GM12878 (cell line): ENCODE measurements at places on chromosomes 4 and X.

DNA sequence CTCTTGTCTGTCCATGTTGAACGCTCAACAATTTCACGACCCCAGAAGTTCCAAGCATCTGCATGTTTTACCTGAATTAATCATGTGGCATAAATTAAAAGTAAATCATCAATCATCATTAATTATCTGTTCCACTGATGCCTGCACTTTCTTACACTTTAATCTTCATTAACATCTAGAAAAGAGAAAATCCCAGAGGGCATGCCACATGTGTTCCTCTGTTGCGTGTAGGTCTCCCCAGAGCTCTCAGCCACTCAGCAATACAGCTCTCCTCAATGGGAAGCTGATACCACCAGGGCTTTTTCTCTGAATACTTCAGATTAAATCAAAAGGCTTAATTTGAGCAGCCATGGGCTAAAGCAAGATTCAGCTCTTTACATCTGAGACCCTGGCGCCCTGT, 722.4 kb upstream of the TENM3 start:
- DNase-seq: no peak

DNA sequence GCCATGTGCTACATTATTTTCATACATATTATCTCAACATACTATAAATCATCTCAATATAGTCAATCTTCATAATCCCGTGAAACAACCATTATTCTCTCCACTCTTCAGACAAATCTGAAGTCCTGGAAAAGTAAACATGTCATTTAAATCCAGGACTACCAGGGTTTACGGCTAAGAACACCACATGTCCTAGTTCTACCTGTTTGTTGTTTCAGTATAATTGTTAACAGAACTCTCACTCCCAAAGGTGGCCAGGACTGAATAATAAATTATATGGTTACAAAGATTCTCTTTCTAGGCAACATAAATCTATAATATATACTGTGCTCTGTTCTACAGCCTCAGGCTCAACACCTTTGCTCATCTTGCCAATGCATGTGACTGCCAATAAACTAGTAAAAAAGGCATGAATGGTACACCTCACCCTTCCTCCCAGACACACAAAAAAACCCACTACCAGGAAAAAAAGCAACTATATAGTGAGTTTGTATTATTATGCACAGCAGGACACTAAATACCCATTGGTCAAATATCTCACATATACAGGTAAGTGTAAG, 20.1 kb downstream of the EIF4E start:
- DNase-seq: no peak

DNA sequence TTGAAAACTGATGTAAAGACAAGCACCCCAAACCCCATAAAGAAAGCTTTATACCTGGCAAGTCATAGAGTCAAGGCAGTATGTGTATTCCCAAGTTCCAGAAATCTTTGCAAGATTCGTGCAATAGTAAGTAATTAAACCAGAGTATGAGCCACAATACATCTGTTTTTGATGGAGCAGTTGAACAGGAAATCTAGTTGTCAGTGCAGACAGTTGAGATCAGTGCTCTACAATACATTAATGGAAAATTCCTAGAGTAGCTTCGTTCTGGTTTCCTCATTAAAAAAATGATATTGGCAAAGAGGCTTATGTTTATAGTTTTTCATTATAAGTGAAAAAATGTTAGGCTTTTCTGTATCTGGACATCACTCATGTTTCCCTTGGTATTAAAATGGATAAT, 575.3 kb downstream of the TRIML1 start:
- DNase-seq: no peak

DNA sequence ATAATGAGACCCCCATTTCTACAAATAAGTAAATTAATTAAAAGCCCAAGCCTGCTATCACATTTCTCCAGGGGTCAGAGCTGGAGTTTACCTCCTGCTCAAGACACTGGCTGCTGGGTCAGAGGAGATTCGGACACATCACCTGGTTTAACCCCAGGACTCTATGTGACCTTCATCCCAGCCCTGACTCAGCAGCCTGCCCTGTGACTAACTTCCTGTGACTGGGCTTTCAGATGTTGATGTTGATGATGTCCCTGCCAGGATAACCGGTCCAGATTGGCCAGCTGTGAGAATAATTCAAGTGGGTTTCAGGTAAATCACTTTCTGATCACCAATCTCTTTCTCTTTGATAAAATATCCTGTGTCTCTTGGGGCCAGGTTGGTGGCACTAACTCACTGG, 102.4 kb upstream of the MAML3 start:
- no peak for DNase-seq

GRCh38 chr4:88040707-88041106, 33.3 kb downstream of the PKD2 start:
- DNase-seq: no peak

DNA sequence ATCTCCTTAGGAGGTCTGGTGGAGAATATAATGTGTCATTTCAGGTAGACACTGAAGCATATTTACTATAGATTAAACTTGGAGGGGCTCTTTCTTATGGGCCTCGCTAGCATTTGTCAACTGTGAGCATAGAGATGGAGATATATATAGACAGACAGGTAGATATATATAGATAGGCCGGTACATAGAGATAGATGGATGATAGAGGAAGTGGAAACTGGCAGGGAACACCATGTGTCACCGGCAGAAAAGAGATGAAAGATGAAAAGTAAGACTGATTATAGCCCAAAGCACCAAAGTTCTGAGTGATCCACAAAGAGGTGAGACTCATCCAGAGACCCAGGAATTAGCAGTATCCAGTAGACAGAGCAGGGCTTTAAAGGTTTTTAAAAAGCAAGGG, 268.1 kb downstream of the FBXW7 start:
- DNase-seq: no peak

DNA sequence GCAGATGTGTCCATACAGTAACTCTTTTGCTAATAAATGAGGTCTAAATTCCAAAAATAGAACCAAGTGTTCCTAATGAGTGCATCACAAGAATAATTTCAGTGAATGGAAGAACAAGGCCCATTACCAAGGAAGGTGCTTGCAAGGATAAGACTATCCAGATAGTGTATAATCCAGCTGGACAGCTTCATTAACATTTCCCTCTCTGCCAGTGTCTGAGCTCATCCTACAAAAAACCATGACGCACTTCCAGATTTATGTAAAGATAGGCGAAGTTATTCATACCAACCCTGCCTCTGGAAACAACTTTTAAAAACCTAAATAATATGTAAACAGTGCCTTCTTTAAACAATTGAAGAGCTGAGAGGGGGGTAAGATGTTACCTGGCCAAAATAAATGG, 177.9 kb upstream of the STK26 start:
- DNase-seq: no peak

DNA sequence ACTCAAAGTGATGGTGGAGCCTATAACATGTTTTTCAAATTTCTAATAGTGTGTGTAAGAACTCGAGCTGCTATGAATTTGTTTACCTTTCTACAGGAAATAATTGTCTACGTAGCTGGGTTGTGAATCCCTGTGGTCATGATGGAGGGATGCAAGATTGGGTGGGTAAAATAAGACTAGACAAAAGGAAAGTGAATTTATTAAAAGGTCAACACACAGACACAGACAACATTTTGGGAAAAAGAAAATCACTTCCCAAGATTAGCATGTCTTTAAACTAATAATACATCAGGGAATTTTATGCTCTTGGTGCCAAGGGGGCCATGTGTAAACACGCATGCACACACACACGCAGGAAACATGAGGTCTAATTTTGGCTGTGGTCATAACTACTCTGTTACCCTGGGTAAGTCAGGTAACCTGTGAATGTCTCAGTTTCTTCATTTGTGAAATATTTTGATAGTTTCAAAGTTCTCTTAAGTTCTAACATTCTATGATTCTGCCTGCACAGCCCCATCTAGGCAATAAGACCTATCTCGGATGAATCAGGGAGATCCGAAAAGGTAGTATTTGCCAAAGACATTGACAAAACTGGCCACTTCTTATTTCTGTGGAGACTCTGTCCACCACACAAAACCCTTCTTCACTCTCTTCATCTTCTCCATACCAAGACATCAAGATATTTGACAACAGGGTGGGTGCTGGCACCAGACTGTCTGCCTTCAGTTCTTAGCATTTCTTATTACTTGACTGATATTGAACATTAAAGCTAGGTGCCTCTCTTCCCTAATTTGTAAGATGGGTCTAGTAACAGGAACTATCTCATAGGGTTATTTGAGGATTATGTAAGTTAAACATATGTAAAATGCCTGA, 1.6 kb upstream of the UNC5C start:
- no peak for DNase-seq

DNA sequence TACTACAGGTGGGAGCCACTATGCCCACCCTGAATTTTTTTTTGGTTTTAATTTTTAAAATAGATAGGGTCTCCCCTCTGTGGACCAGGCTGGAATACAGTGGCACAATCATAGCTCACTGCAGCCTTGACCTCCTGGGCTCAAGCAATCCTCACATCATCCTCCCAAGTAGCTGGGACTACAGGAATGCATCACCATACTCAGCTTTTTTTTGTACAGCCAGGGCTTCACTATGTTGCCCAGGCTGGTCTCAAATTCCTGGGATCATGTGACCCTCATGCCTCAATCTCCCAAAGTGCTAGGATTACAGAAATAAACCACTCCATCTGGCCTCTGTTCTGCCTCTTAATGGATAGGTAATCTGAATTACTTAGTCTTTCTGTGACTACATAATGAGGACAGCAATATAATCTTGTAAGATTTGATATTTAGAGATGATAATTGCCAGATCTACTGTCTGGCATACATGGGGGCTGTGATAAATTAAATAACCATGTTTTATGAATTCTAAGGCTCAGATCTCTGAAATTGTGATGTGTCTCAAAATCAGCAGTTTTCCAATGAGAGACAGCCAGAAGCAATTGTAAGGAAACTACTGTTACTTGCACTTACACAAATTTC, 26.7 kb downstream of the PDS5A start:
- no peak for DNase-seq

GRCh38 chr4:42280327-42281095, 116.8 kb upstream of the SHISA3 start:
- no peak for DNase-seq

GRCh38 chr4:10753336-10753735, 68.8 kb upstream of the CLNK start:
- no peak for DNase-seq

GRCh38 chr4:2077537-2078460, 18.7 kb downstream of the NAT8L start:
- DNase-seq: no peak

GRCh38 chr4:55397520-55398321, 2.0 kb downstream of the TMEM165 start:
- no peak for DNase-seq

DNA sequence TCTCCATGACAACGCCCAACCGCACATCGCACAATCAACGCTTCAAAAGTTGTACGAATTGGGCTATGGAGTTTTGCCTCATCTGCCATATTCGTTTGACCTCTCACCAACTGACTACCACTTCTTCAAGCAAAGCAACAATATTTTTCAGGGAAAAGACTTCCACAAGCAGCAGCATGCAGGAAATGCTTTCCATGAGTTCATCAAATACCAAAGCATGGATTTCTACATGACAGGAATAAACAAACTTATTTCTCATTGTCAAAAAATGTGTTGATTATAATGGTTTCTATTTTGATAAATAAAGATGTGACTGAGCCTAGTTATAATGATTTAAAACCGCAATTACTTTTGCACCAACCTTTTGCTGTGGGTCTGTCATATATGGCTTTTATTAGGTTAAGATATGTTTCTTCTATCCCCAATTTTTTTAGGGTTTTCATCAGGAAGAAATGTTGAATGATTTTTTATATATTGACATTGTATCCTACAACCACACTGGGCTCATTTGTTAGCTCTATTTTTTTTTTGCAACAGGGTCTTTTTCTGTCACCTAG, 138.4 kb downstream of the PWWP3B start:
- DNase-seq: no peak

DNA sequence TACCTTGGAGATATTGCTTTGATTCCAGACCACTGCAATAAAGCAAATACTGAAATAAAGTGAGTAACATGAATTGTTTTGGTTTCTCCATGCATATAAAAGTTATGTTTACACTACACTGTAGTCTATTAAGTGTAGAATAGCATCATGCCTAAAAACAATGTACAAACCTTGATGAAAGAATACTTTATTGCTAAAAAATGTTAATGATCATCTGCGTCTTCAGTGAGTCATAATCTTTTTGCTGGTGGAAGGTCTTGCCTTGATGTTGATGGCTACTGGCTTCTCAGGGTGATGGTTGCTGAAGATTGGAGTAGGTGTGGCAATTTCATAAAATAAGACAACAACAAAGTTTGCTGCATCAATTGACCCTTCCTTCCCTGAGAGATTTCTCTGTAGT, 145.1 kb downstream of the SHROOM4 start:
- no peak for DNase-seq

- DNase-seq: no peak
Observed at GRCh38 chr4:169070071-169070894, 60.2 kb upstream of the CBR4 start.

DNA sequence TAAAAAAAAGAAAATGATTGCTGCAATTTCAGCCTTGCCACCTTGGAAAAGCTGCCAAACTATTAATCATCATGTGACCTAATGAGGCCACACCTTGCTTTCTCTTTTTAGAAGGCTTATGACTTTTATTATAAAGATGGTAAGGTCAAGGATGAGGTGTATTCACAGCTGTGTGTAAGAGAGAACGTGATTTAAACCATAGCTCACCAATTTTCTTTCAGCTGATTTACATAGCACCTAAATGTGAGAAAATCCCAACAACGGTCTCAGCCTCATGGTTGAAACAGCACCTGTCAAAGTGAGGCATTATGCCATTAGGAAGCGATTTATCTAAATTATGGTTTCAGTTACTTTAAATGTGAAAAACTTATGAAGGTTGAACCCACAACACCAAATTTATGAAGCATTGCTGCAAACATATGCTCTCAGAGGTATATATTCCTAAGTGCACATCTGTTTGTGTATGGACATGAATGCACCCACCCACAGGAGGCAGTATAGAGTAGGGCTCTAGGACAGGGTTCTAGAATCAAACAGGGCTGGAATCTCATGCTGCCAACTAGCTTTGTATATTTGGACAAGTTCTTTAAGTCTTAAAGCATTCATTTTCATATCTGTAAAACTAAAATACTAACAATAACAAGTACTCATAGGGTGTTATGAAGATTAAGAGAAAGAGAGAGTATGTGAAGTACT, 40.7 kb downstream of the ANXA3 start:
- DNase-seq: no peak

GRCh38 chr4:126807132-126807531, 825.6 kb upstream of the INTU start:
- no peak for DNase-seq

GRCh38 chr4:174422893-174423256, 99.4 kb downstream of the HPGD start:
- DNase-seq: no peak

GRCh38 chr4:117907646-117908045, 126.6 kb upstream of the NDST3 start:
- DNase-seq: no peak

DNA sequence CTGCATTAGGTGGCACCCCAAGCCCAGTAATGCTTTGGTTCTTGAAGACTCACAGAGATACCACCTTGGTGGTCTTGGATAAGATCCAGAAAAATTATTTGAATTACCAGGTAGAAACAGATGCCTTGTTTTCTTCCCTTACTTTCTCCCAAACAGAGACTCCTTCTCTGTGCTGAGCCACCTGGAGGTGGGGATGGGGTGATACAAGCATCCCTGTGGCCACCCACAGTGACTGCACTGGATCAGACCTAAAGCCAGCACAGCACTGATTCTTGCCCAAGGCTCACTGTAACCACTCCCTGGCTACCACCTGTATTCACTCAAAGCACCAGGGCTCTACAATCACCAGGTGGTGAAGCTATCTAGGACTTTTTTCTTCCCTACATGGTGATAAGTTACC, 156.8 kb downstream of the TEX13A start:
- DNase-seq: no peak
